ENCODE measurements at places on chromosomes 1 and 21.
A peak's percentile ranks its signal among the peaks of the same experiment; 100 is the strongest.

GRCh38 chr21:25649146-25649545 is 10.1 kb downstream of the JAM2 start:
- DNase-seq, result no peak

DNA sequence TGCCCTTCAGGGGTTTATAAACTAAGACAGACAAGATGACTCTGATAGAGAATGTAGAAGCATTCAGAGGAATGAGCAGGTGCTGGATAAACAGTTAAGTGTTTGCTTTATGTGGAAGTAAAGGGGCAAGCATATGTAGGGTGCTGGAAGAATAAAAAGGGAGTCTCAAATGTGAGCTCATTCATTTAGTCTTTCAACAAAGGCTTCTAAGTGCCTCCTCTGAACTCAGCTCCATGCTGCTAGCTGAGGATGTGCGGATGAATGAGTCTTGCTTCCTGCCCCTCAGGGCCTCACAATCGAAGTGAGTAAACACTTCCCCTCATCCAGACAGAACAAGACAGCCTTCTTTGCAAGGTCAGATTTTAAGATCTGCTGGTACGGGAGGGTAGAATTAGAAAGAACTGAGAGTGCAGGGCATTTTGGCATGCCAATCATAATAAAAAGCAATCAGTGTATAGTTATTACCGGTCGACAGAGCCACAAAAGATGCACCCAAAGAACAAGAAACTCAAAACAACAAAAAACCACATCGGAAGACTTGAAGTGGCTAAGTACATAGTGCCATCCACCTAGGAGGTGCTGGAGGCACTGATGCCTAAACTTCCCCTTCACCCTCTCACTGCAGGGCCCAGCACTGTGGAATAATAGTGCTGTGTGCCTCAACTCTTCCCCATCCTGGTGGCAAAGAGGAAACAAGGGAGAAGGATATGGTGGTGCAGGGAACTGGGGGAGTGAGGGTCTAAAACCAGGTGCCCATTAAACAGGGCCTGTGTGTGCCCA is 69.8 kb downstream of the TNR start:
- DNase-seq, result no peak

GRCh38 chr21:42218836-42219605 is at the start of gene ABCG1:
TSS of gene ABCG1 (plus strand) at chr21:42219140. CDS start at chr21:42219263, 123 bp downstream.
- DNase-seq, result no peak

GRCh38 chr1:9080705-9081291 is 11.4 kb upstream of the SLC2A5 start:
- DNase-seq, result peak; percentile 48

All from T1000 (cell line).